CD4-positive, alpha-beta T cell treated with Interleukin-4 for 1 hour (primary cell): ENCODE measurements at places on chromosomes 2 and 18.

- no peak for DNase-seq
These were observed 17.1 kb upstream of the NR4A2 start for GRCh38 chr2:156349605-156350004.

GRCh38 chr2:203580844-203581243 is 45.7 kb upstream of the RAPH1 start:
- no peak for DNase-seq

DNA sequence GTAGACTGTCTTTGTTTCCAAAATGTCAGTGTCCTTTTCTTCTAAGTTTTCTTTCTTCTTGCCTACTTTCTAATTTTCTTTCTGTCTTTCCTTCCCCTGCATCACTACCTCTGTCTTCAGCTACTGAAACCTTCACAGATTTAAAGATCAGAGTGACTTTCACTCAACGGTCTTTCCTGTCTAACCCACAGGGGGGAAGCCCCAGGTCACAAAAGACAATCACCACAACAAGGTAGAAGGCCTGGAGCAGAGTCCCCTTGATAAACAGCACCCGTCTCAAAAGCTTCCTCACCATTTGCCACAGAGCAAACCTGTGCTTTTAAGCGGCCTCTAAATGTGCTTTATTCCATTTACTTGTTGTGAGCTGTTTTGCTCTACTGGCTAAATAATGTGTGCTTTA is 665.4 kb downstream of the BCL11A start:
- DNase-seq, result peak; percentile 66

- DNase-seq, result no peak
These were observed 37.2 kb downstream of the AQP12A start for GRCh38 chr2:240728827-240729226.

GRCh38 chr2:128487650-128488387 is 169.2 kb upstream of the HS6ST1 start:
- DNase-seq, result no peak

- no peak for DNase-seq
These were observed 897.2 kb downstream of the TSN start for GRCh38 chr2:122652670-122653069.

DNA sequence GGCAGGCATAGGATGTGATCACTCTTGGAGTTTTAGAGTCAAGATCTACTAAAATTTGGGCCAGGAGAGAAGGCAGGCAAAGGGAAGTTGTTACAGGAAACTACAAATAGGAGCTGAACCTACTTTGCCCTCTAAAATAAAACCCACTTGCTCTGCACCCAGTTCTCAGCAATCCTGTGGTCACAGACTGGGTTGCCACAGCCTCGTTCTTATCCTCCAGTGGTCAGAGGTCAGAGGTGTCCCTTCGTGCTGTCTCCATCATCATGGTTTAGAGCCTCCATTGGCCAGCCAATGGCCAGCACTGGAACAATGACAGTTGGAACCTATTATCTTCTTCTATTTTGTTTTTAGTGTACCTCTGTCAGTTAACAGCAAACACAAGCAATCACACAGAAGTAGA is 90.7 kb upstream of the TNP1 start:
- no peak for DNase-seq

DNA sequence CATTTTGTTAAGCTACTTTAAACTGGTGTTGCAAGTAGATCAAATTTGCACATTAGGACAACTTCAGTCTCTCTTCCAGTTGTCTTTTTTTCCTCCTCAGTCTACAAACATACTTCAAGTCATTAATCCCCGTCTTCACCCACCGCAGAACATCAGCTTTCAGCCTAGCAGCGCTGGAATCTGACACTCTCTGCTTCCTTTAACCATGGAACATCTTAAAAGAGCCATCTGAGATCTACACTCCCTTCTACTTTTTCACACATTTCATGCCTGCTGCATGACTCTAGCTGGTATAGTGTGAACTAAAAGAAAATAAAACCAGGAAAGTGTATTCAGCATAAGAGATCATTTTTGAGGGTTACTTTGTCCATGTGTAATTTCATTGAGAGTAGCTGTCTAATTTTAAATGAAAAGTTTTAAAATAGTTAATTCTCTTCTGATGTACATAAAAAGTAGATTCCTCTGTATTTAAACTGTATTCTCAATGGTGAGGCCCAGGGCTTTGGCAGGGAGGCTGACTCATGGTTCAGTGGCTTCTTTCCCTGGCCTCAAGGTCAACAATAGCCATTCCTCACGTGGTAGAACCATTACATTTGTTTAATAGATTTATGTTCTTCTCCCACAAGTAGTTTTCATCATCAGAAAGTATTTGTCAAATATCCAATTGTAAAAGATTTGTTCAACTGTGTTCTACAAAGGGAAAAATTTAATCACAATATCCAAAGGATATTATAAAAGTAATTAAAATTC is 16.5 kb downstream of the SGPP2 start:
- no peak for DNase-seq

DNA sequence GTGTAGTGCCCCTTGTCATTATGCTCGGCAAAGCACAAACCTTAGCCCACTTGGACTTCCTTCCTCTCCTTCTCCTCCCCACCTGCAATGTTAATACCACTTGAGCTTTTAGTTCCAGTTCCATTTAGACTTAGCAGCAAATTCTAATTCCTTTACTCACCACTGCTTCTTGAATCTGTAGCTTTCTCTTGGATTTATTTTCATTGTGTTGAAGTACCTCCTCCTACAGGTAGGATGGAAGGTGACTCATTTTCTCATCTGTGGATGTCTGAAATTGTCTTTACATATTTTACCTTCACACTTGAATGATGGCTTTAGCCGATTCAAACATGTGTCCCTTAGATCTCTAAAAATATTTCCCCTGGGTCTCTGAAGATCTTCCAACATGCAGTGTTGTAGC is 32.8 kb upstream of the BIN1 start:
- no peak for DNase-seq

- DNase-seq, result no peak
These were observed 194.7 kb downstream of the BABAM2 start for GRCh38 chr2:28085201-28085600.

DNA sequence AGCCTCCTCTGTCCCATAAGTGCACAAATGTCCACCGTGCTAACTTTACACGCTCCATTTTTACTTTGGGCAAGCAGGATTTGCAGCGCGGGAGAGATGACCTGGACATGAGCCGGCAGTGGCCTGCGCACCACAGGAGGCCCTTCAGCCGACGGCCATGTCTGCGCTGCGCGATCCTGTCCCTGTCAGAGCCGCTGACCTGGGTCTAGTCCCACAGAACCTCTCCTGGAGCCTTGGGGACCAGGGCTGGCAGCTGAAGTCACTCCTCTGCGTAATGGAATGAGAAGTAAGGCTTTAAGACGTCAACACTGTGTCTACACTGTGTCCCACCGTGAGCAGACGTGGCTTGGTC is 29.6 kb downstream of the ADI1 start:
- DNase-seq, result no peak
